ENCODE measurements at places on chromosomes 6 and 20.

- no peak for DNase-seq
Observed at GRCh38 chr20:48759631-48760245, 68.1 kb downstream of the PREX1 start.

DNA sequence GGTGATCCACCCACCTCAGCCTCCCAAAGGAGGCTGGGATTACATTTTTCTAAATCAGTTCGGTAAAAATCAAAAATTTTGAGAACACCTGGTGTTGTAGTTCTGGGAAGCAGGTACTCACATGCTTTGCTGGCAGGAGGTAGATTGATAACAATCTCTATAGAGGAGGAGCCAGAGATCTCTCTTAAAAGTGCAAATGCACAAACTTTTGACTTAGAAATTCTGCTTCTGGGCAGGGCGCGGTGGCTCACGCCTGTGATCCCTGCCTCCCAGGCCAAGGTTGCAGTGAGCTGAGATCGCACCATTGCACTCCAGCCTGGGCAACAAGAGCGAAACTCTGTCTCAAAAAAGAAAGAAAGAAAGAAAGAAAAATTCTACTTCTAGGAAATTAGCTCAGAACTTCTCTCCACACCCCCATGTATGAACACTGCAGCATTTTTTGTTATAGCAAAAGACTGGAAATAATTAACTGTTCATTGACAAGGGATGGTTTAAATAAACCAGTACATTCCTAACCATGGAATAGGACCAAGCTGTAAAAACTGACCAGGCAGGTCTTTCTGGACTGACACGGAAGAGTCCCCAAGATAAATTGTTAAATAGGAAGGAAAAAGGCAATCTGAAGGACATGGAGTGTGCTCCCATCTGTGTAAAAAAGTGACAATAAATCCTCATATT, 14.4 kb upstream of the TRIB3 start:
- DNase-seq, result no peak

GRCh38 chr6:56767892-56768531, 125.3 kb upstream of the DST start:
- DNase-seq, result no peak

GRCh38 chr20:61965606-61966491, 99.8 kb downstream of the TAF4 start:
- no peak for DNase-seq

DNA sequence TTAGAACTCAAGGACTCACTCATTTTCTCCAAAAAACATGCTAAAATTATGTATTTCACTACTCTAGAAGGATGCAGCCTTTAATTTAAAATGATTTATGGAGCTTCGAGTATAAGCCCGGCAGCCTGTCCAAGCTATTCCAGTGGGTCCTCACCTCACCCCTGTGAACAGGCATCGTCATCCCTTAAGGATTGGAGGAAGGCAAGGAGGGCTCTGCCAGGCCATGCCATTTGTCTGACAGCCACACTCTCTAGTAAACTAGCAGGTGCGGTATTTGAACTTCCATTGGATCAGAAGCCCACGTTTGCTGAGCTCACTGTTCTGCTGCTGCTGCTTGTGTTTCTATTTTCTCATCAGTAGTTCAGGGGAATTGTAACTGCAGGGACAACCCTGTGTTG, 39.8 kb upstream of the NAA20 start:
- no peak for DNase-seq

DNA sequence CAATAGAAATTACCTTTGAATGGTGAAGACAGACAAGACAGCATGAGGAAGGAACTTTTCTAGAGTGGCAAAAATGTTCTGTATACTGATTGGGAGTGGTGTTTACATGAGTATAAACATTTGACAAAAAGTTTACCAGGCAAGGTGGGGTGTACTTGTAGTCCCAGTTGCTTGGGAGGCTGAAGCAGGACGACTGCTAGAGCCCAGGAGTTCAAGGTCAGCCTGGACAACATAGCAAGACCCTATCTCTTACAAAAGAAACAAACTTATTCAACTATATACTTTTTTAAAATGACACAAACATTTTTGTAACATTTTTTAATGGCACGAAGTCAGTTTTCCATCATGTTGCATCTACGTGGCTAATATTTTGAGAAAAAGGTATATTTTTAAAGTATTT, 40.5 kb downstream of the ZHX3 start:
- no peak for DNase-seq

DNA sequence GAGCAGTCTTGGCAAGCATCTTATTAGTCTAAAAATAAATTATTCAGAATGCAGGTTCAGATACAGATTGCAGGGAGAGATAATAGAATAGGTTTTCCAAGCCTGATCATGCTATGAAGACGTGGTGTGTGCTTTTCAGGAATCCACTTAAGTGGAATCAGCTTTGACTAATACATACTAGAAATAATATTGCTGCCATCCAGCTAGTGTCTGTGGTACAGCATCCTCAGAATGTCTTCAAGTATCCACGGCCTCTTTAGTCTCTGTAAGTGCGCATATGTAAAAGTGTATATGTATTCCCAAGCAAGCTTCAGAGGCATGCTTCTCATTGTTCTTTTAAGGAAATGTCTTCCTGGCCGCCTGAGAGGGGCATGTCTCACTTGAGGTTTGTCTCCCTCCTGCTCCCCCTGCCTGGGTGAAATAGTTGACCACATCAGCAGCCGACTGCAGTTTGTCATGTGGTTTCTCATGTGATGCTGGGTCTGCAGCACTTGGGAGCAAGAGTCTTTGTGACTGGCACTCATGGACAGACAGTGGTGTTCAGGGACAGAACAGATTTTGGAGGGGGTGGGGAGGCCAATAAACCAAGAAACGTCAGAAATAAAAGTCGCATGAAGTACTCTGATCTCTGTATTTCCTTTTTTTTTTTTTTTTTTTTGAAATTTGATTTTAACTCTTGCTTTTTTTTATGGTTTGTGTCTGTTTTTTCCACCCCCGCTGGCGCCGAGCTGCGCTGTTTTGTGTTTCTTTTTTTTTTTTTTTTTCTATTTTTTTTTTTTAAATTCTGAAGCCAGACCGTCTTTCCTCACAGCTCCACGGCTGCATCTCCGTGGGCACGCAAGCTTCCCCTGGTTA, 150.8 kb downstream of the PRL start:
- DNase-seq, result peak; percentile 71

DNA sequence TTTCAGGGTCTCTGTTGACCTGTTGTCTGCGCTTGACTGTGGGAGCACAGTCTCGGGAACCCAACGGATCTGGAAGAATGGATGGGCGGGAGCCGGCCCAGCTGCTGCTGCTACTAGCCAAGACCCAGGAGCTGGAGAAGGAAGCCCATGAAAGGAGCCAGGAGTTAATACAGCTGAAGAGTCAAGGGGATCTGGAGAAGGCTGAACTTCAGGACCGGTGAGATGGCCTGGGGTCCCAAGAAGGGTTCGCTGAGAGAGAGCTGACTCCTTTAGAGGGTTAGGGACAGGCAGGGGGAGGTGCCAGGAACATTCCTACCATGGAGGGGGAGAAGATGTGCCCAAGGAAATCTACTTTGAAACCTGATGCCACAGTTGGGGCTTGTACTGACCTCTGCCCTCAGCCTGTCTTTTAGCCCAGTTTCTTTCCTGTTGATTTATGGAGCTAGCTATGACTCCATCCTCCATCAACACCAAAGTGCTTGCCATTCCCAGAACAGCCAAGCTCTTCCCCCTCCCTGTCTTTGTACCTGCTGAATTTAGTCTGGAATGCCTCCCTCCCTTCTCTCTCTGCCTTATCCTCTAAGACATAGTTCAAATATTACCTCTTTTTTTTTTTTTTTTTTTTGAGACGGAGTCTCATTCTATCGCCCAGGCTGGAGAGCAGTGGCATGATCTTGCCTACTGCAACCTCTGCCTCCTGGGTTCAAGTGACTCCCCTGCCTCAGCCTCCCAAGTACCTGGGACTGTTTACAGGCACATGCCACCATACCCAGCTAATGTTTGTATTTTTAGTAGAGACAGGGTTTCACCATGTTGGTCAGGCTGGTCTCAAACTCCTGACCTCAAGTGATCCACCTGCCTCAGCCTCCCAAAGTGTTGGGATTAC, 12.2 kb downstream of the CEP250 start:
- DNase-seq, result no peak

GRCh38 chr6:143160439-143161220, 99.9 kb downstream of the AIG1 start:
- DNase-seq, result no peak

Data from C1 segment of cervical spinal cord (tissue), 14 donors.